ENCODE measurements at places on chromosomes 13 and 19.

- no peak for DNase-seq
These were observed 6.3 kb downstream of the DPP9 start for GRCh38 chr19:4717191-4717965.

- no peak for DNase-seq
These were observed 208.3 kb downstream of the FOXO1 start for GRCh38 chr13:40457929-40458719.

DNA sequence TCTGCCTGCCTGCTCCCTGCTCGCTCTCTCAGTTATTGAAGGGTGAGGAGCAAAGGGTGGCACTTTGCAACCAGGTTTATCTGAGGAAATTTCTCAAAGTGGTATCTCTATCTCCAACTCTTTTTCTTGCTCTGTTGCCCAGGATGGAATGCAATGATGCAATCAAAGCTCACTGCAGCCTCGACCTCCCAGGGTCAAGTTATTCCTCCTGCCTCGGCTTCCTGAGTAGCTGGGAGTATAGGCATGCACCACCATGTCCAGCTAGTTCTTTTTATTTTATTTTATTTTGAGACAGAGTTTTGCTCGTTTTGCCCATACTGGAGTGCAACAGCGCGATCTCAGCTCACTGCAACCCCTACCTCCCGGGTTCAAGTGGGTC is 4.9 kb downstream of the ACTMAP start:
- no peak for DNase-seq

DNA sequence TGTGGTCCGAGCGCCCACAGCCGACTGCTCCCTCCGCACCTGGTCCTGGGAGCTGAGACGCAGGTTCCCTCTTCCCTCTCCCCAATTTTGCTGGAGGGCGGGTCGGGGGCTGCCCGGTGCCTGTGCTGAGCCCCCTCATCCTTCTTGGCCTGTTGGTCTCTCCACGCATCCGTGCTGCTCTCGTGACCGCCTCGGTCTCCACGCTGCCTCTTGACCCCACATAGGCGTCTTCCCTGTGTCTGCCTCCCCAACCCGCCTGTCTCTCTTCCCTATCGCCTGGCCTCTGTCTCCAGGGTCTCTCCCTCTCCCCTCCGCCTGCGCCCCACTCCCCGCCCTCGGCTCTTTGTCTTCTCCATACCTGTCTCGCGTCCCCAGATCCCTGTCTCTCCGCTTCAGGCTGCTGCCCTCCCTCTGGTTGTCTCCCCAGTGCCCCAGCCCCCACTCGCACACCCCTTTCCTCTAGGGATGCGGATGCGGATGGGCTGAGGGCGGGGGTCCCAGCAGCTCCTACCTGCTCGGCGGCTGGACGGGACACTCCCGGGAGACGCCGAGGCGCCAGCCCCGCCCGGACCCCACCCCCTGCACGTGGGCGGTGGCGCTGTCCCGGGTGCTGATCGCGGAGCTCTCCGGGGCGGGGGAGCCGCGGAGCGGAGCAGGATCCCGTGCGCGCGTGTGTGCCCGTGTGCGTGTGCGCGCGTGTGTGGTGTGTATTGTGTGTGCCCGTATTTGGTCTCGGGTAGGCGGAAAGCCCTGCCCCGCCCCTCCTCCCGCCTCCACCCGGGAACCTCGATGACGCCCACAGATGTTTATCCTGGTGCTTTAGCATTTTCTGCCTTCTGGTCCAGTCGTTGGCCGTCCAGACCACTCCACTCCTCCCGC is at the start of gene SYT5:
Gene SYT5, minus strand, starts transcription at position 684 of the 879 bp plus-strand sequence. CDS start 1,248 bp downstream, outside the sequence.
- DNase-seq = peak; percentile 44

DNA sequence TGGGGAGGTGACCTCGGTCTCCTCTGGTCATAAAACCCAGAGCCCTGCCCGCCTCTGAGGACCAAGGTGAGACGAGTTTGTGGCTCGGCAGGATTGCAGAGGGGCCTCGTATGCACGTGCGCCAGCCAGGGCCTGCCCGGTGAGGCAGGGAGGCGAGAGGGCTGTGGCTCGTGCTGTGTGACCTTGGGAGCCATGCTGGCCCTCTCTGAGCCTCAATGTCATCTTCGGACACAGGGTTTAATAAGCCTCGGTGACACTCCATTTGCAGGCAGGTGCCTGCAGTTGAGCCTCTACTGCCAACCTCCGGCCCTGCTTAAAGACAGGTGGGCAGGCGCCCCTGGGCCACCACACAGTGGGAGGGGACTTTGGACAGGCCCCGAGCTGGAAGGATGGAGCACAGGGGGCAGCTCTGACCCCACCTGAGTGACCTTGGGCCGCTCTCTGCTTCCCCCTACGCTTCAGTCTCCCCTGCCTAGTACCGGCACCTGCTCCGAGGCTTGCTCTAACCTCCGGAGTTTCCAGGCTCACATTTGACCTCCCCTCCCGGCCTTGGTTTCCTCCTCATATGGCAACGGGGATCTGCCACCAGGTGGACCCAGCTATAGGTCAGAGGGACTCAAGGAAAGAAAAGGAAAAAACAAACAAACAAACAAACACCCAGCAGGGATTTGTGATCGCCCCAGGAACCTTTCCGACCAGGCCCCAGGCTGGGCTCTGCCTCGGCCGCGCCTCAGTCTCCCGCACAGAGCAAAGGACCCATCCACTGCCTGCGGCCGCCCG is 3.1 kb downstream of the ZBTB7A start:
- DNase-seq = no peak

GRCh38 chr19:19074196-19074882 is 10.5 kb downstream of the SLC25A42 start:
- DNase-seq = no peak

- DNase-seq = no peak
These were observed 327.2 kb downstream of the LMO7 start for GRCh38 chr13:75963302-75963701.

DNA sequence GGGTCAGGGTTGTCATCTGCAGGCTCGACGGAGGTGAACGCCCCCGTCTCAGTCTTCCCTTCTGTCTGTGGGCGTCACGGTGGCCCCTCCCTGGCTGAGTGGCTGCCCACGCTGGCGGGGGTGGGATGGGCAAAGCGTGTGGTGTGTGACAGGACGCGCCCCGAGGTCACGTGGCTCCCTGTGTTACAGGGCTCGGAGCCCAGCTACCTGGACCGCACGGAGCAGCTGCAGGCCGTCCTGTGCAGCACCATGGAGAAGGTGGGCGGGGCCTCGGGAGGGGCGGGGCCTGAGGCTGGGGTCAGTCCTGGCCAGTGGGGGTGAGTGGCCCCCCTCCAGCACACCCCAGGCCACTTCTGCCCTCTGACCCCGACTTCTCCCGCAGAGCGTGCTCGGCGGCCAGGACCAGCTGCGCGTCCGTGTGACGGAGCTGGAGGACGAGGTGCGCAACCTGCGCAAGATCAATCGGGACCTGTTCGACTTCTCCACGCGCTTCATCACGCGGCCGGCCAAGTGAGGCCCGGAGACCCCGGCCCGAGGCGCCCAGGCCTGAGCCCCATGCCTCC is 6.3 kb upstream of the GRIN3B start:
- no peak for DNase-seq

- DNase-seq = no peak
These were observed 657.4 kb upstream of the ATXN8OS start for GRCh38 chr13:69450245-69450644.

DNA sequence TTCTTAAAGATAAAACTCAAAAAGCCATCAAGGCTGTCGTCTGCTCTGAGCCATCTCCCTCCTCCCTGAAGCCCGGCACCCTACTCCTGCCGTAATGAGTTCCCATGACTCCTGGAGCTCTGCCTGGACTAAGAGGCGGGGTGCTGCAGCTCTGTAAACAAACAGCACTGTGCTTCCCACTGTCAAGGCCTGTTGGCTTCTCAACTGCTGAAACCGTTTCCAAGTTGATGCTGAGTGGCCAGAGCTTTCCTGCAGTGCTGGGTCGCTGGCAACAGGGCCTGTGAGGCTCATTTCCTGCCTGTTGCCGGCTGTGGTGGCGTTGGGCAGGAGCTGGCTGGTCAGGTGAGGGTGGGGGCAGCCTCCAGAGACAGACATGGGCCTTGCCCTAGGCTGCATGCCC is 26.7 kb upstream of the ISYNA1 start:
- no peak for DNase-seq

DNA sequence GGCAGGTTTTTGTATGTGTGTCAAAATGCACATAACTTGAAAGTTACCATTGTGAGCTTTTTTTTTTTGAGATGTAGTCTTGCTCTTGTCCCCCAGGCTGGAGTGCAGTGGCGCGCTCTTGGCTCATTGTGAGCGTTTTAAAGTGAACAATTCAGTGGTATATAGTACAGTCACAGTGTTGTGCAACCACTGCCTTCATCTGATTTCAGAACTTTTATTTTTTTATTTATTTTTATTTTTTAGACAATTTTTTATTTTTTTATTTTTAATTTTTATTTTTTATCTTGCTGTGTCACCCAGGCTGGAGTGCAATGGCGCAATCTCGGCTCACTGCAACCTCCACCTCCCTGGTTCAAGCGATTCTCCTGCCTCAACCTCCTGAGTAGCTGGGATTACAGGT is 15.0 kb downstream of the SLC25A42 start:
- no peak for DNase-seq

- DNase-seq = peak; percentile 22
These were observed 229.7 kb downstream of the KCNRG start for GRCh38 chr13:50244713-50245574.

- DNase-seq = no peak
These were observed 253.7 kb downstream of the KCTD12 start for GRCh38 chr13:76632401-76633044.

GRCh38 chr13:113057084-113057483 is 48.5 kb upstream of the F7 start:
- no peak for DNase-seq

DNA sequence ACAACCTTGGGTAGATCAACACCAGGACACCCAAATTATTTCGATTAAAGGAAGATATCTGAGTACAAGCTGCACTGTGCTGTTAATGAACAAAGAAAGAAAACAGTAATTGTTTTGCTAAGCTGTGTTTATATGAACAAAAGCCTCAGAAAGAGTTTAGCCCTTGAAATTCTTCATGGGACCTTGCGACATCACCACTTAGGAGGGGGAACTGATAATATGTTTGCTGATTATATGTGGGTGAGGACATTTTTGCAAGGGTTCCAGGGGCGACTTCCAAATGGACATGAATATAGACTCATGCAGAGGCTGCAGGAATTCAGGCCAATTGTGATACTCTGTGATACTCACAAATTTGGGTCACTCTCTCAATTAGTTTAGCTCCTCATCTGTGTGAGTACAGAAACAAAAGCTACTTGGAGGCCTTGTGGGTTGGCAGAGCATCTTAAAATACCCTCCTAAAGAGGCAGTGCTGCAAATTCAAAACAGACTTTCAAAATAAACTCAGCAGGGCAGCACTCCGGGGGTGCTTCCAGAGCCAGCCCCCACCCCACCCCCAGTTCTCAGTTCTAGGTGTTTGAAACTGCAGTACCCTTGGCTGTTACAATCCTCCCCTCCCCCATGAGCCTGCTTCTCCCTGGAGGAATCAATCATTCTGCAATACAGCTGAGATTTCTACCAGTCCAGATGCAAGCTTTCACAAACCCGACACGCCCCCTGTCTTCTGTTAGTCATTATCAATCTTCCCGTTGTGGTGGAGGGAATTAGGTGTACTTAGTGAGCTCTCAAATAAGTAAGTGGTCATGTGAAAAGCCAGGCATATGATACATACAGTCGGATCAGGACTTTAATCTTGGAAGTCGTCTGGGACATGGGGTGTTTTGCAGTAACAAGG is 97.0 kb upstream of the MBNL2 start:
- DNase-seq = no peak

DNA sequence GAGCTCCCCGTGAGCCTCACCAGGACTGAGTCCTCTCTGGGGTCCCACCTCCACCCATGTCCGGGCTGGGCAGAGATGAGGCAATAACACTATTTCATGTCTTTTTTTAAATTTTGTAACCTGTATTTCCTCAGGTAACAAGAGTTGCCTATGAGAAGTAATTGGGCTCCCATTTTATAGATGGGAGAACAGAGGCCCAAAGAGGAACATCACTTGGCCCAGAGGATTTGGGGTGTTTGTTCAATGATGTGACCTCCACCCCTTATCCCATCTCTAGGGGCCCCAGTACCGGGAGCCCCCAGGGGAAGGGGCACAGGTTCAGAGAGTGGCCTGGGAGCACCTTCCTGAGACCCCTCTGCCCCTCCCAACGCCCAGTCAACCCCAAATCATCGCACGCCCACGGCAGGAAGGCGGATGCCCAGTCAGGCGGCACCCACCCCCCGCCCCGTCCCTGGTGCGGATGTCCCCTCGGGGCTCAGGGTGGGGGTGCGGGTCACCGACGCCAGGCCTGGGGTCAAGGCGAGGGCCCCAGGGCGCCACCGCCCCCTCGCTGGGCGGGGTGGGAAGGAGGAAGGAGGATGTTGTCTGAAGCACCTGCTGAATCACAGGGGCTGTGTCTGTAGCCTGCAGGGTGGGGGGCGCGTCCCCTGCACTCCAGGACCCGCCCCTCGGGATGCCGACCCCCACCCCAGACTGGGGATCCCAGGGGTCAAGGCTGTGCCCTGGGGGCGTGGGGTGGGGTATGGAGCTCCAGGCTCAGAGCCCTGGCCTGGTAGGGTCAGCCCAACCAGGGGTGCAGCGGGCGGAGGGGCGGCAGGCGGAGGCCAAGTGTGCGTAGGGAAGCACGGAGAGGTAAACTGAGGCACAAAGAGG is 9.0 kb upstream of the CIRBP start:
- no peak for DNase-seq

- no peak for DNase-seq
These were observed at the start of gene ISYNA1 for GRCh38 chr19:18437491-18438330. TSS of gene ISYNA1 (minus strand) at chr19:18438133. CDS start at chr19:18437979, 154 bp downstream.

DNA sequence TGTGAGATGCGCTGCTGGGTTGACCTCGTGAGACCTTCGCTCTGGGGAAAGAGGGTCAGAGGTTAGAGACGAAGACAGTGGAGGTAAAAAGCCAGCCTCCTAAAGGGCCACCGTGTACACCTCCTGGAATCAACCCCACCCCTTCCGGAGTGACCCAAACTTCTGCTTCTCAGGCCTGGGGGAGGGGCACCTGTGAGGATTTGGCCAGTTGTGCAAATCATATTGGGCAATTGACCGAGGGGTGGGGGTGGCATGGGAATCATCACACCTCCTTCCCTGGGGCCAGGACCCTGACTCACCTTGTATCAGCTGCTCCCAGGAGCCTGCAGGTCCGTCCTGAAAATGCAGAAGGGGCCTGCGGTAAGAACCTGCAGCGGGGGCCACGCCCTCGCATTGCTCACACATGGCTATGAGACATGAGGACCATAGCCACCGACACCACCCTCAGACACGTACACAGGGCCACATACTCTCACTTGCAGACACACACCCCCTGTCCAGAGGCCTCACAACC is 2.8 kb downstream of the TNFSF14 start:
- no peak for DNase-seq

DNA sequence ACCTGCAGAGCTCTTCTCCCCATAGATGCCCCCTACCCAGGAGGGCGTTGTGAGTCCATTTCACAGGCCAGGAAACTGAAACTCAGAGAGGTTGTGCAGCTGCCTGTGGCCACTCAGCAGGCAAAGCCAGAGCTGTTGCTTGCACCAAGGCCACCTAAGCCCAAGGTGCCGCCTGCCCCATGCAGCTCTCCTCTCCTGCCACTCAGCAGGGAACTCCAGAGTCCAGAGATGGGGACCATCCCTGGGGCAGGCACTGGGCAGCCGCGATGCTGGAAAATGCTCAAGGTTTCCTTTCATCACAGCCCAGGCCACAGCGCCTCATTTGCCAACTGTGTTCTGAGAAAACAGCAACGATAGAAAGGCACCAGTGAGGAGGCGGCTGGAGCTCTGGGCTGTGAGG is 41.0 kb upstream of the PEPD start:
- no peak for DNase-seq

All from stimulated activated CD8-positive, alpha-beta memory T cell treated with anti-CD3 and anti-CD28 coated beads, Interleukin-4, amount 100 ng/mL, for 24 hours (primary cell).